ENCODE measurements at places on chromosomes 2 and 18.

GRCh38 chr2:212595036-212595654 is 56.5 kb upstream of the ERBB4 start:
- DNase-seq: no peak

DNA sequence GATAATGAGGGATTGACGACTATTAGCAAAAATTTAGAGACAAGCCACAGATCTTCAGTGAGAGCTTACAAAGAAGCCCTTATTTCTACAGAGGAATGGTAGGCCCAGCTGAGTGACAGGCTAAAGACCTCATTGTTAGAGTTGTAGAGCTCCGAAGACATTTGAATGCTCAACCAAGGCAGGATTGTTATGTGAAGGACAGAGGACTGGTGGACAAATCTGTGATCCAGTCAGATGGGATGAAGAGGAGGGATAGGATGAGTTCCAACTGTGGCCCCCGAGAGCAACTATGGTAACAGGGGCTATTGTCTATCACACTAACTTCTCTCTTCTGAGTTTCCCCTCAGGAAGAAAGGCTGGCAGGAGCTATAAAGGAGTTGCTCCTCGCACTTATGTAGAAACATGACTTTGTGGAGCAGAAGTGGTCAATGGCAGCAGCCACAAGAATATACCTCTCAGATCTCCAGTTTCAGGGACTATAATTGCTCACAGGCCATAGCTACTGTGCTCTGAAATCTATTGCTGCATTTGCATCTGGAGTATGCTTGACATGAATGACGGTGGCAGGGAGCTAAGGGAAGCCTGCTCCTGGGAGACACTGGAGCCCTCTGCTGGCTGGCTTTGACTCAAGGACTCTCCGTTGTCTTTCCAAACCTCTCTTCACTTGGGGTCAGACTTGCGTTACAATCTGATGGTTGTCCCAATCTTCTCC is 50.3 kb upstream of the GREB1L start:
- DNase-seq: peak; percentile 57

DNA sequence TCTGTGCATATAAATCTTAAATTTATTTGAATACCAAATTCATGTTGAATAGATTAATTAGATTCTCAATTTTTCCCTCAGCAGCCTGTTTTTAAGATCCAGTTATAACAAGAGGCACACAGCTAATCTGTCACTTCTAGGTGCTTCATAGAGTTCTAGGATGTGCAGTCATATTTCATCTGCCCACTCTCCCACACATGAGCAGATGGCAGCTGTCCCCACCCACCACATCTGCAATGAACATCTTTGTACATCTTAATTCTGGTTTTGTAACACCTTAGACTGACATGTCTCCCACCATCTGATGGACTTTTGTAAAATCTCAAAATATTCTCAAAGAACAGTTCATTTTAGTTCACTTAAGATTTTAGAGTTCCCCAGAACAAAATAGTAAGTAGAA is 250.8 kb upstream of the ST6GAL2 start:
- no peak for DNase-seq

DNA sequence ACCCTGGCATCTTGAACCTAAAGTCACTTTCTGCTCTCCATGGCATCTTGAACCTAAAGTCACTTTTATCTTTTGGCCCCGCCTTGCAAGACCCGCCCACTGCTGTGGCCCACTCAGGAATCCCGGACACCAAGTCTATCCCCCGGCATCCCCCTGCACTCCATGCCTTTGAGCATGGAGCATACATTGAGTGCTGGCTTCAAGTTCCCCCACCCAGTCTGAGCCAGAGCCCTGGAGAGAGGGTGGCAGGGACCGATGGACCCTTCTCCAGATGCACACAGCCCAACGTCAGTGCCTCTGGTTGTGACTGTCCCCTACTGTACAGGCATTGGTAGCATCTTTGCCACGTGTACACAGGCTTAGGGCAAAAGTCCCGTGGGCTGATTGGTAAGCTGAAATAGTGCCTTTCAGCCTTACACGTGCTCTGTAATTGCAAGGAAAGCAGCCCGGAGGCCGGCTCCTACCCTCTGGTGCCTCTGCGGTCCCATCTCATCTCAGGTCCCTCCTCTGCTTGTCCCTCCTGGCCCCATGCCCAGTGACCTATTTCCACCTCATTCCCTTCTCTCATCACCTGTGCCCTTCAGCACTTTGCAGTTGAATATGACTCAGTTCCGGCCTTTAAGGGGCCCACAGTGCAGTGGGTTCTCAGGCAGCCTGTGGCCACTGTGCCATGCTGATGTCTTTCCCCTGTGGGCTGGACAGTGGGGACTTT is 154.0 kb downstream of the INHBB start:
- no peak for DNase-seq

- DNase-seq: no peak
Observed at GRCh38 chr2:119688616-119689015, 9.6 kb downstream of the TMEM177 start.

DNA sequence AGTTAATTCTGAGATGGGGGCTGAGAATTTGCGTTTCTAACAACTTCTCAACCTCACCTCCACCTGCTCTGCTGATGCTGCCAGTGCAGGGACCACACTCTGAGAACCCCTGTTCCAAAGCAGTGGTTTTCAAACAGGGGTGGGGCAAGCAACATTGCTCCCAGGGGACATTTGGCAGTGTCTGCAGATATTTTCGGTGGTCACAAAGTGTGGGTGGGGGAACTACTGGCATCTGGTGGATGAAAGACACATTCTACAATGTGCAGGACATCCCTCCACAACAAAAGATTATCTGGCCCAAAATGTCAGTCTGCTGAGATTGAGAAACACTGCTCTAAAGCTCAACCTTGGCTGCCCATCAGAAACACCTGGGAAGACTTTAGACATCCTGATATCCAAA is 188.7 kb upstream of the SATB2 start:
- no peak for DNase-seq

- no peak for DNase-seq
Observed at GRCh38 chr2:100745604-100746003, 74.3 kb upstream of the NPAS2 start.

- no peak for DNase-seq
Observed at GRCh38 chr2:8575038-8575833, 106.6 kb upstream of the ID2 start.

DNA sequence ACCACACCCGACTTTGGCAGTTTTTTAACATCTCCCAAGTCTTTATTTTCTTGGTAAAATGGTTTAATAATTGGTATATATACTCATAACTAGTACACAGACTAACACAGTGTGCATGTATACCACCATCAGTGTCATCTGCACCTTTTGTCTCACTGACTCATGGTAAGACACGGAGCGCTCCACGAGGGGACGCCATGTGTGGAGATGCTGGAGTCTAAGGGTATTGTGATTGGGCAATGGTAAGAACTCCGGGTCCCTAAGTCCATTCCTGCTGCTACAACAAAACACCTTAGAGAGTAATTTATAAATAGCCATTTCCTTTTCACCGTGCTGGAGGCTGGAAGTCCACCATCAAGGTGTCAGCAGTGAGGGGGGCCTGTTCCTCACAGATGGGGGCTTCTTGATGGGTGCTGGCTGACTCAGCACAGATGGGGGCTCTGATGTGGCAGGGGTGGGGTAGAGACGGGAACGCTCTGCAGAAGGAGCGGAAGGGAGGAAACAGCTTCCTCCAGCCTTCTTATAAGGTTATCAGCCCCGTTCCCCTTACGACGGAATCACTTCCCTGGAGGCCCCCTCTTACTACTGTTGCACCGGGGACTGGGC is 42.0 kb upstream of the EDAR start:
- DNase-seq: no peak

All from fibroblast of skin of abdomen (primary cell).